ENCODE measurements at places on chromosomes 1 and 21.

DNA sequence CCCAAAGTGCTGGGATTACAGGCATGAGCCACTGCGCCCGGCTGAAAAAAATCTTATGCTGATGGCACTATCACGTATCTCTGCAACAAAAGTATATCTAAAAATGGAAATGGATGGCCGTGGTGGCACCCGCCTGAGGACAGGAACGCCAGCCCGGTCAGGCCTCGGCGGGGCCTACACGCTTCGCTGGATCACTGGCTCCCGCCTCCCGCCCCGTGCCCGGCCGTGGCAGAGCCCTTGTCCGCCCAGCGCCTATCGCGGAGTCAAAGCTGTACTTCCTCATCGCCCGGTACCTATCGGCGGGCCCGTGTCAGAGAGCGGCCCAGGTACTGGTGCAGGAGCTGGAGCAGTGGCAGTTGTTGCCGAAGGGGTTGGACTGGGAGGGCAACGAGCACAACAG is 28.8 kb upstream of the PDPN start:
- DNase-seq, result no peak

GRCh38 chr1:48841966-48842365 is 65.3 kb upstream of the BEND5 start:
- no peak for DNase-seq

GRCh38 chr1:90340606-90341005 is 345.7 kb downstream of the ZNF326 start:
- no peak for DNase-seq

GRCh38 chr1:113986802-113987201 is 7.5 kb downstream of the OLFML3 start:
- no peak for DNase-seq

GRCh38 chr1:213448776-213449175 is 397.7 kb downstream of the RPS6KC1 start:
- no peak for DNase-seq

DNA sequence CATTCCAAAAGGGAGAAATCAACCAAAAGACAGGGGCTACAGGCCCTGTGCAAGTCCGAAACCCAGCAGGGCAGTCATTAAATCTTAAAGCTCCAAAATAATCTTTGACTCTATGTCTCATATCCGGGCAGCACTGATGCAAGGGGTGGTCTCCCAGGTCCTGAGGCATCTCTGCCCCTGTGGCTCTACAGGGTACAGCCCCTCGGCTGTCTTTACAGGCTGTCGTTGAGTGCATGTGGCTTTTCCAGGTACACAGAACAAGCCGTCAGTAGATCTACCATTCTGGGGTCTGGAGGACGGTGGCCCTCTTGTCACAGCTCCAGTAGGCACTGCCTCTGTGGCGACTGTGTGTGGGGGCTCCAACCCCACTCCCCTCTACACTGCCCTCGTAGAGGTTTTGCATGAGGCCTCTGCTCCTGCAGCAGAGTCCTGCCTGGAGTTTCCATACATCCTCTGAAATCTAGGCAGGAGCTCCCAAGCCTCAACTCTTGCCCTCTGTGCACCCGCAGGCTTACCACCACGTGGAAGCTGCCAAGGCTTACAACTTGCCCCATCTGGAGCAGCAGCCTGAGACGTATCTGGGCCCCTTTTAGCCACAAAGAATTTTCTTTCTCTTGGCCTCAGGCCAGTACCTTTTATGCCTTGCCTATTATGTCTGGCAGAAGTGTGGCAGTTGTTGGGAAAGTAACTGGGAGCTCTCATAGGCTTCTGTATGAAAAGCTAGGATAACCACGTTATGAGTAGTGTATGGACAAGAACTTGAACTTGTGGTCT is 52.5 kb downstream of the POU2F1 start:
- DNase-seq, result no peak

DNA sequence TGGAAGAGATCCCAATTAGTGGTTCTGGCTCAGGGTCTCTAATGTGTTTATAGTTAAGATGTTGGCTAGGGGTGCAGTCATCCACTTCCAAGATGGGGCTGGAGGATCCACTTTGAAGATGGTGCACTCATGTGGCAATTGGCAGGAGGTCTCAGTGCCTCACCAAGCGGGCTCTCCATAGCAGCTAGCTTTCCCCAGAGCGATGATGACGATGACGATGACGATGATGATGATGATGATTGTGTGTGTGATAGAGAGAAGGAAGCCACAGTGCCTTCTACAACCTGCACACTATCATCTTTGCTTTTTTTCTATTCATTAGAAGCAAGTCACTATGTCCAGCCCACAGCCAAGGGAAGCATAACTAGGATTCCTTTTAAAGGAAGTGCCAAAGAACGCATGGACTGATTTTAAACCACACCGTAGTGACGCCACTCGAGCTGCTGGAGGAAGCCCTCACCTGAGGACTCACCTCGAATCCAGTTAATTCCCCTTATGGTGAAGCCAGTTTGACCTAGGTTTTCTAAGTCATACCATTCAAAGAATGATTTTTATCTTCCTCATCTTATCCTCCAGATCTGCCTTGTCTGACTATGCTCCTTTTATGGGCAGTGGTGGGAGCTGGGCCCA is 49.4 kb downstream of the SRRM1 start:
- no peak for DNase-seq

GRCh38 chr21:37130971-37131370 is 57.9 kb downstream of the TTC3 start:
- no peak for DNase-seq

DNA sequence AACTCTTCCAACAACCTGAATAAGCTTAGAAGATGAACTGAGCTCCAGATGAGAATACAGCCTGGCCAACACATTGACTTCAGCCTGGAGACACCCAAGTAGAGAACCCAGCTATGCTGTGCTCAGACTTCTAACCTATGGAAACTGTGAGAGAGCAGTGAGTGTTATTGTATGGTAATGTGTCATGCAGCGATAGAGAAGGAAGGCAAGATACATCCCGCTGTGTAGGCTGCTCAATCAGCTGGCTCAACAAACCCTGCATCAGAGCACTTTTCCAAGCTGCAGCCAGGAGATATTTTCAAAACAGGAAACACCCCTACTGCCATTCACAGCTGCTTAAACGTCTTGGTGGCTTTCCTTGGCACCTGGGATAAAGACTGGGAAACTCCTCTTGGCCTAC is 321.3 kb downstream of the SIPA1L2 start:
- DNase-seq, result no peak

- no peak for DNase-seq
These were observed 5.5 kb upstream of the CATSPER4 start for GRCh38 chr1:26184883-26185282.

DNA sequence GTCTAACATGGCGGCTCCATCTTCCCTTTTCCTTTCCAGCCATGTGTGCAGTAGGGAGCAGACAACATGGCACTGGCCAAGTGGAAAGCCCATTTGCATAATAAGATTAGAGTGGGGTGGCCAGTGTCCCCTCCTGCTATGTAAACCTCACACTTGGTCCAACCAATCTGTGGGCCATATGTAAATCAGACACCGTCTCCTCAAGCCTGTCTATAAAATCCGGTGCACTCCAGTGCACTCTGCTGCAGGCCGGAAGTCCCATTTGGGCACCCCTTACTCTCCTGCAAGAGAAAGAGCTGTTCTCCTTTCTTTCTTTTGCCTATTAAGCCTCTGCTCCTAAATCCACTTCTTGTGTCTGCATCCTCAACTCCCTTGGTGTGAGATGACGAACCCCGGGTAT is 44.1 kb downstream of the OLFML3 start:
- no peak for DNase-seq

GRCh38 chr21:30257773-30258172 is 25.0 kb downstream of the KRTAP24-1 start:
- DNase-seq, result no peak

GRCh38 chr1:67636146-67636545 is 48.9 kb upstream of the GADD45A start:
- DNase-seq, result no peak

GRCh38 chr1:242196101-242196500 is 197.2 kb upstream of the MAP1LC3C start:
- DNase-seq, result no peak

GRCh38 chr21:33644383-33645074 is 2.2 kb downstream of the ITSN1 start:
- DNase-seq, result no peak

GRCh38 chr1:77031106-77031662 is 163.9 kb downstream of the ST6GALNAC5 start:
- no peak for DNase-seq

- DNase-seq, result no peak
These were observed 6.9 kb downstream of the TSTD1 start for GRCh38 chr1:161031874-161032273.

DNA sequence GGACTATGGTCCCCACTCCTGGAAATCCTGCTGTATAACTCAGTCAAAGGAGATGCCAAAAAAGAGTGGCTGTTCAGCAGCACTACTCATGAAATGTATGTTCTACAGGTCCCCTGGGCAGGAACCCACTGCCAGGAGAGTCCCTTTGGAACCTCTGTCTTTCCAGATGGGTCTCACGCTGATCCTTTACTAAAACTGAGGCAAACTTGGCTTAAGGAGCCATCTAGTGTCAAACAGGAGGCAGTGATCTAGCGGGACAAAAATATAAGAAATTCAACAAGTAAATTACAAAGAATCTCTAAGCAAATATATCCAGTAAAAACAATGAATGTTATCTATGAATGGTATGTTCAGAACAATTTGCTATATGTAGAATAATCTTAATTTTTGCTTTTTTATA is 80.5 kb upstream of the PRMT6 start:
- no peak for DNase-seq

DNA sequence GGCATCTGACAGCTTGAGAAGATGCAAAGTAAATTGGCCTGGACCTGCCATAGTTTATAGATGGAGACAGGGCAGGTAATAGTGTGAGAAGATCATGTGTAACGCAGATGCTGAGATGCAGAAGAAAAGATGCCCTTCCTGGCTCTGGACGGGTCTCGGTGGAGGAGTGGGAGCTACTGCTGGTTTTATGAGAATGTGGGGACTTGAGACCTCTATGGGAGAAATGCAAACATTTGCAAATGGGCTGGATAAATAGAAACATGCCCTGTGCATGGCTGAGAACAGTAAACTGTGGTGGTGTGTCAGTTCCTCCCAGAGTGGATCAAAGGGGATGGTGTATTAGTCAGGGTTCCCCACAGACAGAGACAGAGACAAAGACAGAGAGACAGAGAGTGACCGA is 21.9 kb downstream of the UBASH3A start:
- DNase-seq, result no peak

GRCh38 chr1:169090900-169091311 is 15.6 kb upstream of the ATP1B1 start:
- no peak for DNase-seq

GRCh38 chr1:104706631-104707147 is 957.0 kb downstream of the AMY1C start:
- DNase-seq, result no peak

DNA sequence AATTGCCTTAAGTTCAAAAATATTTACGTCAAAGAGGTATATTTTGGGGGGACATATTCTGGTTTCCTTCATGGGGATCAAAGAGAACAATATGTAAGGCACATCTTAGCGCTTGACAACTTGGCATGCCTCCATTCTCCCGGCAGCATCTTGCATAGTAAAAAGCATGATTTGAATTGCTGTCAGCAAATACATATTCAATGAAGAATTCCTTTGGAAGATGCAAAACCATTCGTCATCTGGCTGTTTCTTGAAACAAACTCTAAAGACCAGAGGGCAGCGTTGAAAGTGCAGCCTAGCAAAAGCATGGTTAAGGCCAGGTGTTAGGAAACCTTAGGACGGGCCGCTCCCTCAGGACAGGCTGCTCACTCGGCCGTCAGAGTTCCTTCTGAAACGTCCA is 3.4 kb upstream of the PIK3CD start:
- no peak for DNase-seq

- DNase-seq, result no peak
These were observed 190.7 kb upstream of the RUNX1 start for GRCh38 chr21:35239811-35240219.

DNA sequence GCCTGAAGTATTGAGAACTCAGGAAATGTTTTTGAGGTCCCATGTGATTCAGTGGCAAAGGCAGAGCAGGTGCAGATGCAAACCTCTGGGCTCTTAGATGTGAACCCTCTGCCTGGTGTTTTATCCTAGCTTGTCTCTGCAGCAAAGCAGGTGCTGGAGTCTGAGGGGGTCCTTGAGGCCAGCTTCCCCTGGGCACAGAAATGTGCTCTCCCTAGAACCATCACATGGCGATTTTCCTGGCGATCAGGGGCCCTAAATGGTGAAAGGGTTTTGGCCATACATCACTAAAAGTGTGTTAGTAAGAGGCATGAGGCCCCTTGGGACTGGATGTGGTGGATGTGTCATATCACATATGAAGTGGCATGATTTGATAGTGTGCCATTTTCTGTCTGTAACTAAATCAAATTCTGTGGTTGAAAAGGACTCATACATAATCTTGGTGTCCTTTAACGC is 144.8 kb downstream of the ST6GALNAC3 start:
- DNase-seq, result no peak

DNA sequence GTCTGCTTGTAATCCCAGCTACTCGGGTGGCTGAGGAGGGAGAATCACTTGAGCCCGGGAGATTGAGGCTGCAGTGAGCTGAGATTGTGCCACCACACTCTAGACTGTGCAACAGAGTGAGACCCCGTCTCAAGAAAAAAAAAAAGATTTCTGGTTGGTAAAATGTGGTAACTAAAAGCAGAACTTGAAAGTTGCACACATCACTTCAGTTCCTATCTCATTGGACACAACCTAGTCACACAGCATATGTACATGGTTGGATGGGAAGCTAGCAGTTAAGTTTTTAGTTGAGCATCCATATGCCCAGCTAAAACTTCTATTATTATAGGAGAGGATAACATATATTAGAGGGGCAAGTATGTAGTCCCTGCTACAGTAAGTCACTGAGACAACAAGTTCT is 22.1 kb downstream of the BCAS2 start:
- DNase-seq, result no peak

- DNase-seq, result peak; percentile 89
These were observed at the start of gene SDHC for GRCh38 chr1:161314201-161314981. TSS of gene SDHC (plus strand) at chr1:161314381. CDS start at chr1:161314406, 25 bp downstream.

DNA sequence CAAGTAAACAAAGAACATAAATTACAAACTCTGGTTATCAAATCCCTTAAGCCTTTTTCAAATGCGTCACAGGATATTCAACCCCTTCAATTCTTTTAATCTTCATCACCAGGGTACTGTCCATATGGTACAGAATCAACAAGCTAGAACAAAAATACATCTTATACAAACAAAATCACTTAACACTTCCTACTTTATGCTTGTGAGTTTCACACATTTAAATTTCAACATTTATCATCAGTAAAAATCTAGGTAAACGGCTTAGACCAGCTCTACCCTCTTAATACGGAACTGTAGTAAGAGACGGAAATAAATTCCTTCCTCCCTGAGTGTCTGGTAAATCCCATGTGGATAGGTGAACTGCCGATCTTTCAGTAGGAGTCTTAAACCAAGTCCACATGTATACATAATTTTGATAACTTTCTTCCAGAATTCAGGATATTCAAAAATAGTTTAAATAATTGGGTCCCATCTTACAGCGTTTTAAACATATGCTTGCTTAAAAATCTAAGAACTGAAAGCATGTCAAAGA is 1.0 kb downstream of the CCDC181 start:
- DNase-seq, result no peak

DNA sequence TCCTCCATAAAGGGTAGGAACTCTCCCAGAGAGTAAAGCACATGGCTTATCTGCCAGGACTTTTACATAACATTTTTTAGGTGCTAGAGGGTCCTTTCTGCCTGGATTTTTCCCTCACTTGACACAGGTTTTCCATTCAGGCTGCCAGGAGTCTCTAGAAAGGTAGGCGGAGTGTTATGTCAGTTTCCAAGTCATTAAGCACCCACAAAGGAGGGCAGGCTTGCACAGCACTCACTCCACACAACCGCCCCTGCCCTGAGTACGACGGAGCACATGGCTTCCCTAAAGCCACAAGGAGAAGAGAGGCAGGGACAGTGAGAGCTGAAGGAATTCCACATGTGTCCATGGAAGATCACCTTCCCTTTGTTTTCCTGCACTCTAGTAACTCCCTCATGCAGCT is 55.7 kb downstream of the CAPZB start:
- no peak for DNase-seq

Measured in activated naive CD4-positive, alpha-beta T cell treated with anti-CD3 and anti-CD28 coated beads, Interleukin-2, amount 50 U/mL, for 16 hours (primary cell).